ENCODE measurements at places on chromosomes 2 and 18.
A peak's percentile ranks its signal among the peaks of the same experiment; 100 is the strongest.

- no peak for DNase-seq
Observed at GRCh38 chr2:74290466-74291217, 52.6 kb downstream of the SLC4A5 start.

- DNase-seq: peak; percentile 13
Observed at GRCh38 chr2:176826984-176827668, 385.5 kb upstream of the HNRNPA3 start.

GRCh38 chr2:173091910-173092309, 16.3 kb downstream of the MAP3K20 start:
- no peak for DNase-seq

DNA sequence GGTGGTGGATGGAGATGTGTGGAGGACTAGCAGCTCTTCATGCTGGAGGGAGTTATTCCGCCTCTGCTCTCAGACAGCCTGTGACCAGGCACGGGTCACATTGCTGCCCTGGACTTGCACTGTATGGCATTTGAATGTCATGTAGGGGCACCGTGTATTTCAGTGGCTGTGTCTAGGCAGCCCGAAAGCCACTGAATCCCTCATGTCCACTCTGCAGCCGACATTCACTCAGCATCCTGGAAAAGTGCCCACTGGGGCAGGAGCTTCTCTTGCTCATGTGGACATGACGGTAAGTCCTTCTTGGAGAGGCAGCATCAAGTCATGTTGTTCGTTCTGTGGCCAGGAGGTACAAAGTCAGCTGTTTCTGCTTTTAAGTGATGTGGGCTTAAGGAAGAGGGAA, 127.9 kb downstream of the SH3RF3 start:
- no peak for DNase-seq

DNA sequence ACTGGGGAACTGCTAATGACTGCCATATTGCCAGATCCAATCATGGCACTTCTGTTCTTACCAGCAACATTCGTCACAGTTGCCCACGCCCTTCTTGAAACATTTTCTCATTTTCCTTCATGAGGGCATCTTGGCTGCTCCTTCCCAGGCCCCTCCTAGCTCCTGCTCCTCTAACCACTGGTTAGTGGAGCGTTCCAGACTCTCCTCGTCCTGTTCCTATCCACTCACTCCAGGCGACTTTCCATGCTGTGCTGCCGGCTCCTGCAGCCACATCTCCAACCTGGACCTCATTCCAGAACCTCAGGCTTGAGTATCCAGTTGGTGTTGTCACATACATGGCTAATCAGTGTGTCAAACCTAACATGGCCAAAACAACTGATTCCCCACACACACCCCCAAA, 1.3 kb upstream of the ADI1 start:
- no peak for DNase-seq

DNA sequence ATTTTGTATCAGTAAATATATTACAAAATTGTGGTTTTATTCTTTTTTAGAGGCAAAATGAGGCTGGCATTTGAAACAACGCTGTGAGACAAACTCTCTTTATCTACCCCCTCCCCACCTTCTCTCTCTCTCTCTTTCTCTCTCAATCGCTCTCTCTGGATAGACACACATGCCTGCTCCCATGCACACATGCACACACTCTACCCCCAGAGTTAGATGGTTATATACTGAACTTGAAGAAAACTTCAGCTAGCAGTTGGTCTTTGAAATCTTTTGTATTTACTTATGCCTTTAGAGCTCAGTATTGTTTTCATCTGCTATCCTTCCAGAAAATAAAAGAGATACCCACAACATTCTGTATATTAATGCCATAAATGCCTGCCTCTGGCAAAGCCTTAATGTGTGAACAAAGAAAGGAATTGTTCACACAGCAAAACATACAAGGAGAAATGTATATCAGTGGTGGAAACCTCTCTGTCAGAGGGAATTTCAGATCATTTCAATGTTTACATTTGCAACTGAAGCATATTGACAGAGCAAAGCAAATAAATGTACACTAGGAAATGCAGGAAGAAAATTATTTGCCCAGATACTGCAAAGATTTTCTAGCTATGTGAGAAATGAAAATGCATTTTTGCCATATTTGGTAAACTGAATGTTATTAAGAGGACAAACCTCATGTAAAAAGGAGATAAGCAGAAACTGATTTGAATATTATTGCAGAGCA, 217.0 kb upstream of the UBE2E3 start:
- DNase-seq: no peak

GRCh38 chr2:223104336-223105132, 52.5 kb downstream of the KCNE4 start:
- no peak for DNase-seq

DNA sequence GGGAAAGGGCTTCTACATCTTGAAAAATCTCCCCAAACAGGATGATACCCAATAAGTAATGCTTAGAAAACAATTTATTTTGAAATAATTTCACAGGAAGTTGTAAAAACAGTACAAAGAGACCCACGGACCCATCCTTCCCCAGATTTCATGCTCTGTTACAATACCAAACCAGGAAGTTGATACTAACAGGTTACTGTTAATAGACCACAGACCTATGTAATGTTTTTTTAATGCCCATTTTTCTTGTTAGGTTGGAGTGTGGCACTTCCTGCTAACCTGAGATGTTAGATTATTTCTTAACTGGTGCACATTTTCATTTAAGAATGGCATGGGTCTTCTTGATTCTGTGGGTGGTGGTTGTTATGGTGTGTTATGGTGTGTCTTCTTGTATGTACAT, 21.4 kb upstream of the MGAT5 start:
- no peak for DNase-seq

DNA sequence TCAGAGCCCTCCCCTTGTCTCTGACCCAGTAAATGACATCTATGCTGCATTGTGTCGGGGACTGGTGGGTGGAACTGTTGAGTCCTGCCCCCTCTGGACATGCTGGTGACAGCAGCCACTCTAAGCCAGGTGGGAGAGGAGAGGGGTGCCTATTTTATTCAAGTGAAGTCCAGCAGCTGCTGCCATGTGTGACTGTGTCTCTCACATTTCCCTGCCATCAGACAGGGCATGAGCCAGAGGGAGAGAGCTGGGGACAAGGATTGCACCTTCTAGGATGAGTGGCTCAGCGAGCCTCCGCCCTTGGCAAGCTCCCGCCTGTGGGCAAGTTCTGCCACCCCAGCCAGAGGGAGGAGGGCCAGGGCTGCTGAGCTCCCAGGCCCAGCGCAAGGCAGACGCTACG, 13.7 kb downstream of the NGEF start:
- no peak for DNase-seq

GRCh38 chr18:55031576-55031975, 72.3 kb upstream of the CCDC68 start:
- DNase-seq: no peak

DNA sequence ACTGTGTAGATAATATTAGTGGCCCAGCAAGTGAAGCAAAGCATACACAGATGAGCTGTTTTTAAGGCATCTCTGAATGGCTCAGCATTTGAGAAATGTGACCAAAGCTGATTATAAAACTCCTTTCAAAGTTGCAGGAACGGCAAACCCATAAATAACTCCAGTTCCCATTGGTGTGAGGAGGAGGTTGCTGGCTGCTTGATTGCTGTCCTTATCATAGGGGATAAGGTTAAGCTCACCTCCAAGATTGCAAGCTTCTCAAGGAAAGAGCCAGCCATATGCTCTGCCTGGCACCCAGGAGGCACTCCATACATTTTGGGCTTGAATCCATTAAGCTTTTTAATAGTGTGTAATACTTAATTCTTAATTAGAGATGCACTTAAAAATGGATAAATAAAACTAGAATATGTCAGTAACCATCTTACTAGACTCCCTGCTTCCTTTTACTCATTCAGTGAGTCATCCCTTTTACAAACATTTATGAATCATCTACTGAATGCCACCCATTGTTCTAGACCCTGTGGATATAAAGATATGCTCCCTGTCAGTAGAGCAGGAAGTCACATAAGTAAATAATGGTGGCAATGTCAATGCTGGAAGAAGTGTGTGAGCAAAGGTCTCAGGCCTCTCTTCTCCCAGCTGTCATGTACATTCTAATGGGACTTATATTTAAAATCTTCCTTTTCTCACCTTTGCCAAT, 99.3 kb downstream of the SPATS2L start:
- no peak for DNase-seq

DNA sequence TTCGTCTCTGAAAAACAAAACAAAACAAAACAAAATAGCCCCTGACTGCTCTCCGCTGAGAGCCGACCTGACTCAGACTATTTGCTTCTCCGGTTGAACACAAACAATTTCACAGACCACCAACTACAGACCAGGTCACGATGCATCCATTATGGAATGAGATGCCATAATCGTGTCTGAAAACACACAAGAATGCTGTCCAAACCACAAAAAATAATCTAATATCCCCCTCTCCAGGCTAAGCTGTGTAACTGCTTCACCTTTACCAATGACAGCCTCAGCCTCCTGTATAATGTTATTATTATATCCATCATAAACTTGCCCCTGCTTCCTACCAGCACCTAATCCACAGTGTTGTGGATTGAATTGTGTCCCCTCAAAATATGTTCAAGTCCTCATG, 114.7 kb downstream of the DNAH6 start:
- no peak for DNase-seq

- DNase-seq: no peak
Observed at GRCh38 chr2:104583811-104584210, 270.1 kb upstream of the POU3F3 start.

- DNase-seq: no peak
Observed at GRCh38 chr2:100879296-100879695, 59.4 kb downstream of the NPAS2 start.

DNA sequence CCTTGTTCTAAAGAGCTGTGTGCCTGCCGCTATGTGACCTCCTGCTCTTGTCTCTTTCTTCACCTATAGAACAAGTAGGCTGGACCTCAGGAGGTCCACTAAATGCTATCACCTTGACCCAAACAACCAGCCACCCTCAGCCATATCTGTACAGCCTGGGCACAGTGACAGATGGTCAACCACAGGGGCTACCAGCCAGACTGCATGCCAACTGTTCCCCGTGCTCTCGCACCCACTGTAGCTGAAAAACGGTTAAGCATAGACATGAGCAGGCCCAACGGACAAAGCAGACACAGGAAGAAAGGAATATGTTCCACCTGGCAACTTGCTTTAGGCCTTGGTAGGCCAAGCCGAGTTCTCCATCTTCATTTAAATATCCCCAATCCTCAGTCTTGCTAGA, 43.2 kb upstream of the ACAA2 start:
- DNase-seq: no peak

DNA sequence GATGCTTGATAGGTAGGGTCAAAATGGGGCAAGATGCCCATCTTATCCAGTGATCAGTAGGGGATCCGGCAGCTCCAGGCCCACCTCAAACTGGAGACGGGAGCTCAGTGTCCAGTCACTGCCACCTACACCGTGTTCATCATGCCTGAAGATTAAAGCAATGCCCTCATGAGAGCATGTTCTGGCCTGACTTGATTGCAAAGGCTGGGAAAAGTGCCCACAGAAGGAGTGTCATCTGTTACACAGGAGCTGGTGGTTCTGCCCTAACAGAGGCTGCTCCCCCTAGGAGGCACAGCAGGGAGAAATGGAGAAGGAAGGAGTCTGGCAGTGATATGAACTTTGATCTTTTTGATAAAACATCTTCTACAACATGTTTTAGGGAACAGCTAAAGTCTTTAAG, 92.3 kb downstream of the CCBE1 start:
- no peak for DNase-seq

GRCh38 chr2:150485114-150485870, 2.2 kb downstream of the RND3 start:
- no peak for DNase-seq

GRCh38 chr2:169077674-169078240, 8.4 kb downstream of the DHRS9 start:
- DNase-seq: no peak

DNA sequence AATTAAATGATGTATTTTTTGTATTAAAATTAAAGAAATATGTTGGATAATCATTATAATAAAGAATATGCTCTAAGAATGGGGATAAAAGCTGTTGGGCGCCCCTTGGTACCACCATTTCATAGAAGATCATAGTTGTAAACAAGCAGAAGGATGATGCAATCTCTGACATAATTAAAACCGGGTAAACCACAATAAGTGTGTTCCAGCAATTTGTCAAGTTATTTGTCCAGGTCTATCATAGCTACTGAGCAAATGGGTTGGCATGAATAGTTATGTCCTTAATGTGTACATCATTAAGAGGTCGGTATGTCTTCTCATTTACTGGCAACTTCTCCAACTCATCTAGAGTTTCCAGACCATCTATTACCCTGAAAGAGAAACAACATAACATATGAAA, 6.7 kb upstream of the CLK1 start:
- no peak for DNase-seq

DNA sequence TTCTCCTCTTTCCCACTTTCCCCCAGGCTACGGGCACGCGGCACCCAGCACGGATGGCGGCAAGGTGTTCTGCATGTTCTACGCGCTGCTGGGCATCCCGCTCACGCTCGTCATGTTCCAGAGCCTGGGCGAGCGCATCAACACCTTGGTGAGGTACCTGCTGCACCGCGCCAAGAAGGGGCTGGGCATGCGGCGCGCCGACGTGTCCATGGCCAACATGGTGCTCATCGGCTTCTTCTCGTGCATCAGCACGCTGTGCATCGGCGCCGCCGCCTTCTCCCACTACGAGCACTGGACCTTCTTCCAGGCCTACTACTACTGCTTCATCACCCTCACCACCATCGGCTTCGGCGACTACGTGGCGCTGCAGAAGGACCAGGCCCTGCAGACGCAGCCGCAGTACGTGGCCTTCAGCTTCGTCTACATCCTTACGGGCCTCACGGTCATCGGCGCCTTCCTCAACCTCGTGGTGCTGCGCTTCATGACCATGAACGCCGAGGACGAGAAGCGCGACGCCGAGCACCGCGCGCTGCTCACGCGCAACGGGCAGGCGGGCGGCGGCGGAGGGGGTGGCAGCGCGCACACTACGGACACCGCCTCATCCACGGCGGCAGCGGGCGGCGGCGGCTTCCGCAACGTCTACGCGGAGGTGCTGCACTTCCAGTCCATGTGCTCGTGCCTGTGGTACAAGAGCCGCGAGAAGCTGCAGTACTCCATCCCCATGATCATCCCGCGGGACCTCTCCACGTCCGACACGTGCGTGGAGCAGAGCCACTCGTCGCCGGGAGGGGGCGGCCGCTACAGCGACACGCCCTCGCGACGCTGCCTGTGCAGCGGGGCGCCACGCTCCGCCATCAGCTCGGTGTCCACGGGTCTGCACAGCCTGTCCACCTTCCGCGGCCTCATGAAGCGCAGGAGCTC, 35.4 kb downstream of the KCNK3 start:
- DNase-seq: no peak

- no peak for DNase-seq
Observed at GRCh38 chr2:69742322-69742952, 503 bp downstream of the ANXA4 start.

DNA sequence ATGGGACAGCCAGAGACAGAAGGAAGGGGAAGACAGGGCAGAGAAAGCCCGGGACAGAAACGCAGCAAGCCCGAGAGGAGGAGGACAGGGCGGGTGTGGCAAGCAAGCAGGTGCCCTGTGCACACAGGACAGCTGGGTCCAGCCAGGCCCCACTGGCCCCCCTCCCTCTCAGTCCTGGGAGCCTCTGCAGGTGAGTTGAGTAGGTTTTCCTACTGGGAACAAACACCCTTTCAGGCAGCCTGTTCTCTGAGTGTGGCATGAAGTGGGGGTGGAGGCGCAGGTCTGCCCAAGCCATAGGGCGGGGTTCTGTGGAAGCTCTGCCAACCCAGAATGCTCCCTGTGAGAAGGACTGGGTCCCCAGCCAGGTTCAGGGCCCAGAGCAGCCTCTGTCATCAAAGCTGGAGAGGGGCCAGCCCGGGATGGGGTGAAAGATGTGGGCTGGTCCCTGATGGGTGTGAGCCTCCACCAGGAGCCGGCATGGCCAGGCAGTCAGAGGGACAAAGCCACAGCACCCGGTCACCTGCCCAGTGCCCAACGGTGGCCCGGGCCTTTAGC, 129.4 kb downstream of the TFCP2L1 start:
- no peak for DNase-seq
